ENCODE measurements at places on chromosomes 6 and 20.
A peak's percentile ranks its signal among the peaks of the same experiment; 100 is the strongest.

DNA sequence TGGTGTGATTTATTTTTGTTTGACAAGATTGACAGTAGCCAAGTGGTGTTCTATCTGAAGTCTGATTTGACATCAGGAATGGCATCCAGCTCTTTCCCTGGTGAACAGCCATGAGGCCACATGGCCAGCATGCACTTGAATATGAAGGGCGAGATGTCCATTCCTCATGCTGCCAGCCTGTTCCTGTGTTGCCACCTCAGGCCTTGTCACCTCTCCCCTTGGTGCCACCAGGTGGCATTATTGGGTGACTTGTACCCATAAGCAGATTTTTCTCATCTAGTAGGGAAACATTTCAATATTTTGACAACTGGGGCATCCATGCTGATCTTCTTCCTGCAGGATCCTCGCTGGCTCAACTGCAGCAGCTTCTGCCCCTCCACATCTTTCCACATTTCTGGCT lies 199.1 kb downstream of the ERMARD start:
- peak; percentile 45 for DNase-seq

GRCh38 chr6:37576336-37576737 lies 76.6 kb upstream of the CCDC167 start:
- no peak for DNase-seq

- no peak for DNase-seq
These were observed 195.4 kb downstream of the TBX18 start for GRCh38 chr6:84568971-84569370.

GRCh38 chr6:2745246-2745645 lies 5.5 kb downstream of the MYLK4 start:
- DNase-seq, result no peak

GRCh38 chr20:12467758-12468157 lies 541.0 kb upstream of the SPTLC3 start:
- no peak for DNase-seq

DNA sequence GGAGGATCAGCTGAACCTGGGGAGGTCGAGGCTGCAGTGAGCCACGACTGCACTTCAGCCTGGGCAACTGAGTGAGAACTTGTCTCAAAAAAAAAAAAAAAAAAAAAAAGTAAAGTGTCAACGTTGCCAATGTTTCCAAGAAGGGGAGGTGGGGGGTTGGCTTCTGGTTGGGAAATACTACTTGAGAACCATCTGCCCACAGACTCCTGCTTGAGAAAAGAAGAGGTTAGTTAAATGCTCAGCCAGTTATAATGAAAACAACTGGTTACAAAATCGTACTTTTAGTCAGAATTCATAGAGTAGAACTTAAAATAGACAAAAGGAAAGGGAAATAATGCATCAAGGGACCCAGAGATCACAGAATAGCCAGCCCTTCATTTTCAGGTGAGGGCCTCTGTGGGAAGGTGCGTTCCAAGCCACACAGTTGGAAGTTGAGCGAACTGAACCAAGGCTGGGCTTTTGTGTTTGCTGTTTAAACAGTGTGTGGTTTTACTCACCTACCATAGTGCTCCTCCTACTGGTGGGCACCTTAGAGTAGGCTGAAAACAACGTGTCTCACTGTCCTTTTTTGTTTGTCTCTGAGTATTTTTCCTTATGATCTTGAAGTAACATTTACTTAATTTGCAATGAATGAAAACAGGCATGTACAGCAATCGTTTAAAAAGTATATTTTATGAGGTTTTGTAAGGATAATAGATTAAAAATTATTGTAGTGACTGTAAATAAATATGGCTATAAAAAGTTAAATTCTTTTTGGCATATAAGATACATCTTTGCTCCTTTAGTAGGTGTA lies 200.7 kb downstream of the BCAS1 start:
- peak; percentile 83 for DNase-seq

DNA sequence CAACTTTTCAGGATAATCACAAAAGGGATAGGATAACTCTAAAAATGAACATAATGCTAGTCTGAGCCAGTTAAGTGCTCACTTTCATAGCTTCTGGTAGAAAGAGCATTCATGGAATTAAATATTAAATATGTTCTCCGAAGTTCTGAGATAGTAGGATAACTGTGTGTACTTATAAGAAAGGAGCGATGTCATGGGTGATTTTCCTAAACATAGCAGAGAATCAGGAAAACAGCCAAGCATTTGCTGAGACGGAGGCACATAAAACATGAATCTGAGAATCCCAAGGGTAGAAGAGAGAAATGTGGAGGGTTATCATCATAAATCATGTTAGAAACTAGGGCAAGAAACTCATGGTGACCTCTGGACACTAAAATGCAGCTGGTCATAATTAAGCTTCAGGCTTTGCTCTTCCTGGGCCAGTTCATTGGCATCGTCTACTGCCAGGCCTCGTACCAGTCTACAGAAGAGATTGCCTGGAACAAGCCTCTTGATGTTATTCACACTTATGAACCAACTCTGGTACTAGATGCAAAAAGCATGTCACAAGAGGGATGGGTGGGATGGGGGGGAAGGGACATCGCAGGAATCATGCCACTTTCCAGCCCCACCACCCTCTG lies 436.6 kb downstream of the PRKN start:
- no peak for DNase-seq

Measured in CD4-positive, alpha-beta T cell treated with Interleukin-21 for 1 hour (primary cell).